ENCODE measurements at places on chromosomes 12 and 14.

GRCh38 chr14:78479127-78479780 is 309.1 kb downstream of the NRXN3 start:
- DNase-seq = no peak

- DNase-seq = no peak
These were observed 46.7 kb downstream of the PSMA6 start for GRCh38 chr14:35338731-35339405.

DNA sequence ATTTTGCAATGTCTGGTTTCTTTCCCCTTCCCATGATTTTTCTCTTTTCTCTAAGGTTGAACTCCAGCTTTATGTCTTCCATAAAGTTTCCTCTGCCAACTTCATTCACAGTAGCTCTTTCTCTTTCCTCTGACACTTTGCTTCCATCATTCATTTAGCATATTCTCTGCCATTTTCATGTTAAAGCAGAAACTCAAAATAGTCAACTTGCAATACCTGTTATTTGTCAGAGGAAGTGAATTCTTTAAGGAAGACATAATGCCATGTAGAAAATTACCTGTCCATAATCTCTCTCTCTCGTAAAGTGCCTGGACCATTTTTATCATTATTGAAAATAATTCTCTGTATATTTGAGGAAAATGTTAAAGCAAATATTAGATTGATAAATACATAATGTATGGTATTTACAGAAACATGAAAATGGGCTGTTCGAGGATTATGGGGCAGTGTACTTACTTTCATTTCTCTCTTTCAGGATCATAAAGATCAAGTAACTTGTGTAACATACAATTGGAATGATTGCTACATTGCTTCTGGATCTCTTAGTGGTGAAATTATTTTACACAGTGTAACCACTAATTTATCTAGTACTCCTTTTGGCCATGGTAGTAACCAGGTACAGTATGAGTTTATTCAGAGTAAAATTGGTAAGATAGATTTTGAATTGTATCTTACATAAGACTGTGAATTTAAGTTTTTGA is 12.6 kb downstream of the NEDD1 start:
- no peak for DNase-seq

- no peak for DNase-seq
These were observed 2.1 kb downstream of the NKX2-8 start for GRCh38 chr14:36580141-36580855.

- DNase-seq = no peak
These were observed 42.6 kb downstream of the A2M start for GRCh38 chr12:9073076-9073475.

GRCh38 chr12:71045781-71046180 is 112.0 kb downstream of the TSPAN8 start:
- peak; percentile 91 for DNase-seq

- DNase-seq = no peak
These were observed 67.2 kb upstream of the FAM181A start for GRCh38 chr14:93859957-93860356.

- DNase-seq = peak; percentile 72
These were observed 128.8 kb downstream of the LMNTD1 start for GRCh38 chr12:25424211-25424731.

DNA sequence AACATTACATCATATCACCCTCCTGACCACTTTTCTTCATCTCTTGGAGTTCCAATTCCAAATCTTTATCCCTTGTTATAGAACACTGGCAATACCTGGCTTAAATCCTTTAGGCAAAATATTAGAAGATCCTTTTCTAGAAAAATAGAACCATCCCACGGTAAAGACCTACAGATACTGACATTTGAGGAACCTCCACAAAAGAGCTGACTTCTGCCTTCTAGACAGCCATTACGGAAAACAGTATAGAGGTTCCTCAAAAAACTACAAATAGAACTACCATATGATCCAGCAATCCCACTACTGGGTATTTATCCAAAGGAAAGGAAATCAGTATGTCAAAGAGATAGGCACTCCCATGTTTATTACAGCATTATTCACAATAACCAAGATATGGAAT is 241.7 kb upstream of the AMIGO2 start:
- DNase-seq = no peak

DNA sequence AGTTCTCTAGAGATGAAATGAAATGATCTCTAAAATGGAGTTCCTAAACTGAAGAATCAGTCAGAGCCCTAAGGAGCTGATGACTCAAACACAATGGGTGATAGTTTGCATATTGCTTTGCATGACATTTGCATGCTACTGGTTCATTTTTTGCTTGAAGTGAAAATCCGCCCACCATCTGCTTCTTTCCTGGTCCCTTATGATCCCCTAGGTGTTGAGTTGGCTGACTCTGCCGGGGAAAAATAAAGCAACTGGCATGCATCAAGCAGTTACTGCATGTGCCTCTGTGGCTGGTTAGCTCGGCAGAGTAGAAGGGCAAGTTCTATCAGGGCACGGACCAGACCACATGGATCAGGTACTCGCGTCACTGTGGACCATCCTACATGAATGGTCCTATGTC is 151.1 kb downstream of the PPM1H start:
- DNase-seq = no peak

DNA sequence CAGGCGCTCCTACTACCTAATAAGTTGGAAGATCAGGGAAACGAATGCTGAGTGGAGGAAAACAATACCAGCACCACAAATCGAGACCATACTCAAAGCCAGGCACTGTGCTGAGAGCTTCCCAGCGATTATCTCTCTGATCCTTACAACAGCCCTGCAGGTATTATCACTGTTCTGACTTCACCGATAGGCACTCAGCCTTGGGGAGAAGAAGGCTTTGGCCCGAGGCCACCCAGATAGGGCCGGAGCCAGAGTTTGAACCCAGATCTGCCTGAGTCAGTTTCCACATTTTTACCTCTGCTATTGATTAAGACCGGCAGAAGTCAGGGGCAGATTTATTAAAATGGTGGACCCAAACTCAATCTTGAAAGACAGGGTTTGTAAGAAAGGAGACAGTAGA is 4.9 kb downstream of the SVOP start:
- DNase-seq = no peak

- DNase-seq = no peak
These were observed 2.4 kb downstream of the AMN start for GRCh38 chr14:102924632-102925588.

DNA sequence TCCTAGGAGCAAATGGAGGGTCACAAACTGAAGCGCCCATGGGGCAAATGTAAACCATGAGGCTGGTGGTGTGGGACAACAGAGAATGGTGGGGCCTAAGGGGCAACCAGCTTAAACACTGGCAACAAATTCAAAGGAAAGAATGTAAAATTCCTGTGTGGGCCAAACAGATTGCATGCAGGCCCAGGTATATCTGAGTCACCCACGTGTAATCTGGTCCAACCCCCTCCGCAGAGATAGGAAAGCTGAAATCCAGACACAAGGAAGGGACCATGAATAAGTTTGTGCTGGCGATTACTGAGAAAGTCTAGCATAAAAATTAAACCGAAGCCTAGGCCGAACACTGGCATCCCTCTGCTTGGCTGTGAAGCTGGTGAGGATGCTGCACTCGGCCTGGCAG is 71.6 kb downstream of the ITPK1 start:
- no peak for DNase-seq

- no peak for DNase-seq
These were observed 63.1 kb downstream of the SRGAP1 start for GRCh38 chr12:63907561-63907960.

GRCh38 chr12:57864442-57865083 is 18.0 kb upstream of the CTDSP2 start:
- peak; percentile 67 for DNase-seq

DNA sequence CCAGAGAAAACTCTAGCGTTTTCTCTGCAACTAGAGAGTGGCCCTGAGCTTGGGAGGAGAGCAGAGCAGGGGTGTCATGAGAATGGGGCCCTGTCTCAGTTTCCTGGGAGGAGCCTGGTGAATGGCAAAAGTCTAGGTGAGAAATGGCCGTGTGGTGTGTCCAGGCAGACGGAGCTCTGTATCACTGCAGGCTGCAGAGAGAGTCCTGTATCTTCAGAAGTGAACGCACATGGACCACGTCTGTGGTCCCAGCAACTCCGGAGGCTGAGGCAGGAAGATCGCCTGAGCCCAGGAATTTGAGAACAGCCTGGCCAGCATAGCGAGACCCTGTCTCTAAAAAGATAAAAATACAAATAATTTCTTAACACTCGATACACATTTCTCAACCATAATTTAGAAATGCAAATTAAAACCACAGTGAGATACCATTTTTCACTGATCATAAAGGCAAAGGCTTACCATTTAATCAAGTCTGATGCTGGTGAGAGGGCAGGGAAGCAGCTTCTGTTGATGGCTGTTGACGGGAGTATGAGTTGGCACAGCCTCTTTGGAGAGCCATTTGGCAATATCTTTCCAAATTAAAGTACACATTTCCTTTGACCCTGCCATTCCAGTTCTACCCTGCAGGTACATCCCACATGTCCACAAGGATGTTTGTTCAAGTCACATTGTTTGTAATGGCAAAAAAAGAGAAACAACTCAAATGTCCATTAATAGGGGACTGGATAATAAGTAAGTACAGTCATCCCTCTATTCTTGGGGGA is 51.0 kb downstream of the NFKBIA start:
- DNase-seq = no peak

GRCh38 chr12:124509300-124509675 is 58.1 kb downstream of the NCOR2 start:
- no peak for DNase-seq

DNA sequence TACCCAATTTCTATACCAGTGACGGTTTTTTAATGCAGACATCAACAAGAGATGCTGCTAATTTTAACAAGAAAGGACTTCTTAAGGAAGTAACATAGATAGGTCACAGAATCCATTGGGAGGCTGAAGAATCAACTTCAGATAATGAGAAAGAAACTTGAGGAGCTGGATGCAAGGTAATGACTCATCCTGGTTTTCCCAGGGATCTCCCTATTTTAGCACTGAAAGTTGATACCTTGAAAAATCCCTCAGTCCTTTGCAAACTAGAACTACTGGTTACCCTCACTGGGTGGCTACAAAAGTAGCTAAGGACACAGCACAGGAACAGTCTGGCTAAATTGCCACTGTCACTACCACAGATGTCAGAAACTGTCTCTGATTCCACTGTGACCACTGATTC is 561.9 kb downstream of the FLRT2 start:
- DNase-seq = no peak

DNA sequence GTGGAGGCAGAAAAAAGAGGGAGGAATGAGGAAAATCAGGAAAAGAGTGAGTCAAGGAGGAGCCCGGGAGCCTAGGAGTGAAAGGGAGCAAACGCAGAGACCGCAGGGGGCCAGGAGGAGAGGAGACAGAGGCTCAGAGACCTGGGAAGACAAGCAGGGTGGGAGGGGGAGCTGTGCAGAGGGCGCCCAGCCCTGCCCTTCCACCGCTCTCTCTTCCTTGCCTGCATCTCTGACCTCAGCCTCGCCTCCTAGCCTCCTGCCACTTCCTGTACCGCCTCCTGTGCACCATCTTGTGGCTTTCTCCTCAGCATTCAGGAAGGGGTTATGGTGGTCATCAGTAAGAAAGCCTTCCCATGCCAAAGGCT is 1.3 kb downstream of the CLSTN3 start:
- DNase-seq = no peak

DNA sequence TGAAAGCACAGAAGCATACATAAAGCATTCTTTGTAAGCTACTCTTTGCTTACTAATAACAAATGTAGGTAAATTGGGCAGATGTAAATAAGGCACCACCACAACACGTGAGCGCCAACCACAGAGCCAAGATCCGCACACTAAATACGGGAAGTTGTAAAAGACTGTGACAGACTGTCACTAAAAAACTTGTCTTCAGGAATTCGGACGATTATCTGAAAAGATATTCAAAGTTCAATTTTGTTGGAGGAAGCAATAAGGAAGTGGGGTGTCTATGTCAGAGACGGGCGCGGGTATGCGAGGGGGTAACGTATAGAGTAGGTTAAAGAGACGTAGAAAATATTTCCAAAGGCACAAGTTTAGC is 1.5 kb upstream of the HSP90B1 start:
- no peak for DNase-seq

DNA sequence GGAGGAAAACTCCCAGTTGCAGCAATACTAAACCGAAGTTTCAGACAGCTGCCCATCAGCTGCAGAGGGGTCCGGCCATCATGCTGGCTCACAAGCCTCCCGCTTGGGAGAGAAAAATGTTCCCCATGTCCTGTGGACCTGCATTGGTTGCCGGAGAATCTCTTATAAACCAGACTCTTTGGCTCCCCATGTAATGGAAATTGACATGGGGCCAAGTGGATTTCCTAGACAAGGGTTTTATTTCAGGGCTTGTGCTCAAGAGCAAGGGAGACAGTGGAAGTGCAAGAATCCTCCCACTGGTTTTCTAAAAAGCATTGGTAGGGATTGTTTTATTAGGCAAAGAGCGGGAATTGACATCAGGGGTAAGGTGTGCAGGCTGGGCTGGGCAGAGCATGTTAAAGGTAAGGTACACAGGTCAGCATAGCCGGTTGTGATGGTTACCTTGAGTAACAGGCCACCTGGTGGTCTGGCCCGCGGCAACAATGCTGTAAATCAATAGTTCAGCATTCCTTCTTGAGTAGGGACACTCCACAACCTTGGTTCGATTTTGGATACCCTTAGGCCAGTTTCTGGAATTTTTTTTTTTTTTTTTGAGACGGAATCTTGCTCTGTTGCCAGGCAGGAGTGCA is 135.4 kb downstream of the UNC79 start:
- no peak for DNase-seq

DNA sequence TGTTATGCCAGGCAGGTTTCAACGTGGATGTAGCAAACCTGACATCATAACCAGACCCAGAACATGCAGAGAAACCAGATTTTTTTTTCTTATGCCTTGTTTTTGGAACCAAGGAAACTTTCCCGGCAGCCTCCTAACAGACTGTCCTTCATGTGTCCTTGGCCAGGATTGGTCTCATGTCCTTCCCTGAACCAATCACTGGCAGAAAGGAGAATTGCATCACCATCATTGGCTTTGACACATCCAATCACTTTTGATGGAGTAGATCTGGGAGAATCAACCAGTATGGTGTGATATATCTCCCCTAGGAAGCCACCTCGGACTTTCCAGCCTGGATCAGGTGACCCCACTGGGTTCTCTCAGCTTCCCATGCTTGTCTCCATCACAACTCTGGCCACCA is 25.6 kb upstream of the WSCD2 start:
- DNase-seq = no peak

- no peak for DNase-seq
These were observed 311.9 kb downstream of the CACNA1C start for GRCh38 chr12:2364631-2365051.

All from fibroblast of gingiva (primary cell).